ENCODE measurements at places on chromosomes 7 and 10.

GRCh38 chr10:72124381-72124780 is 36.0 kb upstream of the SPOCK2 start:
- DNase-seq = no peak

DNA sequence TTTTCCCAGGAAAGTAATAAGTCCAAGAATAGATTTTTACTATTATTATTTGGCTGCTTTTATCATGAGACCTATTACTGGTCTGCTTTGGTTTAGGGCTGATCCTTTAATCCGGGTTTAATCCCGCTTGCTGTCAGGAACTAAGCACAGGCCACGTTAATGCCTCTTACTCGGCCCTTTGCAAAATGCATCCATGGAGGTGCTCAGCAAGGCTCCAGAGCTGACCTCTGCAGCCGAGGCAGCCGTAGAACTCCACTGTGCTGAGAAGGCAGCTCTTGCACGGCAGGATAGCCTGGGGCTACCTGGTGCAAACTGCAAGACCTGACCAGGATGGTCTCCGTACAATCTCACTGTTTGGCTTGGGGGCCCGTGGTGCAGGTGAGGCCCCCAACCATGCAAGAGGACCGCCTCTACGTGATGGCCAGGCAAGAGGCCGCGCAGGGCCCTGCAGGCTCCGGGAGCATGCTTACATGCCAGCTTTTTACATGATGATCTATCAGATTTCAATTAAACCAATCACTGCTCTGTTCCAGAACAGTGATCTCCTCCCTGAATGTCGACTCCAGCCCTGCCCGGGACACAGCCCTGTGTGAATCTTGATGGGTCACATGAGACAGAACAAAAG is 10.4 kb upstream of the CALML3 start:
- no peak for DNase-seq

DNA sequence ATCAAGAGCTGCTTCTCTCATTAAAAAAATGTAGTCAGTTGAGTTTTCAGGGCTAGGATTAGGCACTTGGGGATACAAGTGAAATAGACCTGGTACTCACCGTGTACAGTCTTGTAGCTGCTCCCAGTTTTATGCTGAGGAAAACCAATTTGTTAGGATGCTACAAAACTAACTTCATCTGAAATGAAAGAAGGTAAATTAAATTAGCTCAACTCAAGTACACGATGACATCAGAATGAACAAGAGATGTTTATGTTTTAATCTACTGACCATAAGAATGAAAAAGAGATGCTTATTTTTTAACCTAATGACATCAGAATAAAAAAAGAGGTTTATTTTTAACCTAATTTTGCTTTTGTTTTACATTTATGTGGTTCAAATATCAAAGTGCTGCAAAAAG is 73.7 kb downstream of the AP3M1 start:
- no peak for DNase-seq

DNA sequence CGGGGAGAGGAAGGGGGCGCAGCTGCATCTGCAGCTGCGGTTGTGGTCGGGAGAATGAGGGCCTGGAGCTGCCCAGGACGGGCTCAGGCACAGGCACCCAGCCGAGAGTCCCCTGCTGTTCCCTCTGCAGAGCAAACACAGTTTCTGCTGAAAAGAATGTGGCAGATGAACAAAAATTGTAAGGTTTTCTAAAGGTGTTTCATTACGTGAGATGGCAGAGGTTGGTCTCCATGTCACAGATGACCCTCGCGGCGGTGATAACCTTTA is 456.2 kb downstream of the DNAJB6 start:
- DNase-seq = no peak

GRCh38 chr10:128982616-128982915 is 484.5 kb upstream of the MGMT start:
- no peak for DNase-seq

DNA sequence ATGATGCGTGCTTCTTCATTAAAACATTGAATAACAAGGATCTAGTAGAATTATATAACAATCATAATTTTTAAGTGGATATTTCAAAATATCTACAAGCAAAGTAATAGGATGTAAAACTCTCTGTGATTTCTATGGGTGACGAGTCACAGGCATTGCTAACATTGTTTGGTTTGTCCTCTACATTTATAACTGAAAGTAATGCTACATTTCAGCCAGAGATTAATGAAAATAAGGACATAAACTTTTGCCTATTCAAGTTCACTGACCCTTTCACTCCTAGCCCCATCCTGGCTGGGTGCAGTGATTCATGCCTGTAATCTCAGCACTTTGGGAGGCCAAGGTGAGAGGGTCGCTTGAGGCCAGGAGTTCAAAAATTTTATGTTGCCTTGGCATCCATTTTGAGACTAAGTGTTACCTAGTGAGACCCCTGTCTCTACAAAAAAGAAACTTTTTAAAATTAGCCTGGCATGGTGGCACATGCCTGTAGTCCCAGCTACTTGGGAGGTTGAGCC is 38.4 kb upstream of the HSPA12A start:
- DNase-seq = no peak

GRCh38 chr7:80722616-80723195 is 84.3 kb downstream of the CD36 start:
- DNase-seq = no peak

DNA sequence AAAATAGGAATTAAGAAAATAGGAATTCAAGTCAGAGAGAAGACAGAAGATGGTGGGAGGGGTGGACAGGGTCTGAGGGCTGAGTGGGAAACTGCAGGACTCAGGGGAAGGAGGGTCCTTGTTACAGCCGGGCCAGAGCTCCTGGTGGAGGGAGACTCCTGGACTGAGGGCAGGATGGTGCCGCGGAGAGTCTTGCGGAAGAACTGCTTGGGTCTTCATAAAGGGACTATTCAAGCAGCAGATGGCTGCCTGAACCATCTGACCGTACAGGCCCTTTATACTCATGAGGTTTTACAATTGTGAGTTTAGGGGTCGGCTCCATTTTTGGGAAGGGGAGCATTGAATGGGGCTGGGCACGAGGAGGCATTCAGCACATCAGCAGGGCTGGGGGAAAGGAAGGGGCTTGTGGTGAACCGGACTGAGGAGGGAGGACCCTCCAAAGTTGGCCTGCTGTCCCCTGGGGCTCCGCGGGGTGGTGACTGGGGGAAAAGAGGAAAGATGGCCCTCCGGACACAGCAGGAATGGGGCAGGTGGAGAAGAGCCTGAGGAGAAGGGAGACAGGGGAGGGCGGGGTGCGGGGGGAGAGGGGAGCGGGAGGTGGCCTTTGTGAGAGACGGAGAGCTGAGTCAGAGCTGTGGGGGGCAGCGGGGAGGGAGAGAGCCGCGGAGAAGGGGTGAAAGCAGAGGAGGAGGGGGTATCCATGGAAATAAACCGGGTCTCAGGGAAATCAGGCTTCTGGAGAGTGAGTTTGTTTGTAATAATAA is 1.5 kb downstream of the FAM131B start:
- no peak for DNase-seq

GRCh38 chr7:148041156-148041555 is 549.4 kb upstream of the C7orf33 start:
- no peak for DNase-seq

GRCh38 chr7:113715981-113716856 is 202.6 kb downstream of the PPP1R3A start:
- no peak for DNase-seq

DNA sequence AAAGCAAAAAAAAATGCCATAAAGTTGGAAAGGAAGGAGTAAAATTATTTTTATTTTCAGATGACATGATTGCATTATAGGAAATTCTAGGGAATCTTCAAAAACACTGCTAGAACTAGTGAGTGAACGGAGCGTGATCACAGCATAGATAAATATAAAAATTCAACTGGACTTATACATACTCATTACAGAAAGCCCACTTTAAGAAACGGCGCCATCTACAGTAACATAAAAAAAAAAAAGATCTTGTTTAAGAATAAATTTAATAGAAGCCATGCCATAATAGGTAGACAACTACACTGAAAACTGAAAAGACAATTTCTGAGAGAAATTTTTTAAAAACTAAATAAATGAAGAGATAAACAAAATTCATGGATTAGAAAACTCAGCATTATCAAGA is 623.1 kb upstream of the MGMT start:
- no peak for DNase-seq

- no peak for DNase-seq
These were observed 13.0 kb upstream of the TRPV6 start for GRCh38 chr7:142898377-142899170.

DNA sequence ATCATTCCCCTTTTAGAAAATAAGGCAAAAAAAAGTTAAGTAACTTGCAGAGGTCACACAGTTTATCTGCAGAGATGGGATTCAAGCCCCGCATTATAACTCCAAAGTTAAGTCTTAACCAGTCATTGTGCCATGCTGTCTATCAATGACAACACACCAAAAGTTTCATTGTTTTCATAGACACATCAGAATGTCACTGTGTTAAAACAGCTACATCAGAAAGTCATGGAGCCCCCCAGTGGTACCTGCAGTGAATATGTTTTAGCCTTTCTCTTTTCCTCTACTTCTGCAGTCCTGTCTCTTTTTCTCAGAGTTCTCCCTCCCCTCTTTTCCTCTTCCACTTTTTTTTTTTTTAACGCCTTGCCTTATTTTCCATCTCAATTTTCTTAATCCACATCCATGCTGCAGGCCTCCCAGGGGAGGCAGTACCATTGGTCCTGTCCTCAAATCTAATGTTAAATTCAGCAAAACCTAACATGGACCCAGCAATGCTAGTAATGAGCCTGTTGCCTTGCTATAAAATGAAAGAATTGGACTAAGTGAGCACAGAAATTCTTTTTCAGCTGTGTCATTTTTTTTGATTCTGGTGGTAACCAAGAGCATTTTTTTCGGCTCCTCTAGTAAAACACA is 3.8 kb upstream of the NRCAM start:
- DNase-seq = peak; percentile 49

- DNase-seq = no peak
These were observed 112.5 kb downstream of the EGFR start for GRCh38 chr7:55131142-55131929.

DNA sequence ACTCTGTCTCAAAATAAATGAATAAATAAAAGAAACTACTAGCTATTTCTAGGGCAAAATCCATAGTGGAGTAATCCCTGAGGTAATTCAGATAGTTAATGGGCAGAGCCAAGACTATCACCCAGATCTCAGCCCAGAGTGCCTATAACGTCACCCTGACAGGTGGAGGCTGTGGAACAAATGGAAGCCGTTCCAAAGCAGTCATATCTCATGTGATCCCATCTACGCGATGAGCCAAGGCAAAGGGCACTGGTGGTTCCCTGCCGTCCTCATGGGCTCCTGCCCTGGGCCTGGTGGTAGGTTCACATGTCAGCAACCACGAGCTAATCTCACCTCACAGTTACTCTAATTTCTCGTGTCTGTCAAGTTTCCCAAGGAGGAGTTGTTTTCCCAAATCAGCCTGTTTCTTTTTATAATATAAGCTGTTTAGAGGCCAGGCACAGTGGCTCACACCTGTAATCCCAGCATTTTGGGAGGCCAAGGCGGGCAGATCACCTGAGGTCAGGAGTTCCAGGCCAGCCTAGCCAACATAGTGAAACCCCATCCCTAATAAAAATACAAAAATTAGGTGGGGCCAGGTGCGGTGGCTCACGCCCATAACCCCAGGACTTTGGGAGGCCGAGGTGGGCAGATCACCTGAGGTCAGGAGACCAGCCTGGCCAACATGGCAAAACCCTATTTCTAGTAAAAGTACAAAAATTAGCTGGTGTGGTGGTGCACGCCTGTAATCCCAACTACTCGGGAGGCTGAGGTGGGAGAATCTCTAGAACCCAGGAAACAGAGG is 22.5 kb upstream of the ASCC1 start:
- DNase-seq = no peak

DNA sequence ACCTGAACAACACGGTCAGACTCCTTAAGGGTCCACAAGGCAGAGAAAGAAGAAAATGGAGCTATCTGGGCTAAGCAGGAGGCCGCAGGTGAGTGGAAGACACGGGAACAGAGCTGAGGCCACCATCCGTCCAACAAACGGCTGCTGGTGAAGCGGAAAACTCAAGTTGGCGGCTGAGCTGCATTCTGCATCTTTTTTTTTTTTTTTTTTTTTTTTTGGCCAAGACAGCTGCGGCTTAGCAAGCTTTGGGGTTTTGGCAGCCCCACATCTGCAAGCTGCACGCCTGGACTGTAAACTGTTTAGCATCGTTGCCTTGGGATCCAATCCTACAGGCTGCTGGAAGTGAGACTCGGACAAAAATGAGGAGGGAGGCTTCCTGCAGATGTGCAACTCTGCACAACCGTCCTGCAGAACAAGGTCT is 37.4 kb downstream of the RGS10 start:
- no peak for DNase-seq

GRCh38 chr7:143240291-143241168 is 18.7 kb downstream of the TAS2R40 start:
- peak; percentile 84 for DNase-seq

DNA sequence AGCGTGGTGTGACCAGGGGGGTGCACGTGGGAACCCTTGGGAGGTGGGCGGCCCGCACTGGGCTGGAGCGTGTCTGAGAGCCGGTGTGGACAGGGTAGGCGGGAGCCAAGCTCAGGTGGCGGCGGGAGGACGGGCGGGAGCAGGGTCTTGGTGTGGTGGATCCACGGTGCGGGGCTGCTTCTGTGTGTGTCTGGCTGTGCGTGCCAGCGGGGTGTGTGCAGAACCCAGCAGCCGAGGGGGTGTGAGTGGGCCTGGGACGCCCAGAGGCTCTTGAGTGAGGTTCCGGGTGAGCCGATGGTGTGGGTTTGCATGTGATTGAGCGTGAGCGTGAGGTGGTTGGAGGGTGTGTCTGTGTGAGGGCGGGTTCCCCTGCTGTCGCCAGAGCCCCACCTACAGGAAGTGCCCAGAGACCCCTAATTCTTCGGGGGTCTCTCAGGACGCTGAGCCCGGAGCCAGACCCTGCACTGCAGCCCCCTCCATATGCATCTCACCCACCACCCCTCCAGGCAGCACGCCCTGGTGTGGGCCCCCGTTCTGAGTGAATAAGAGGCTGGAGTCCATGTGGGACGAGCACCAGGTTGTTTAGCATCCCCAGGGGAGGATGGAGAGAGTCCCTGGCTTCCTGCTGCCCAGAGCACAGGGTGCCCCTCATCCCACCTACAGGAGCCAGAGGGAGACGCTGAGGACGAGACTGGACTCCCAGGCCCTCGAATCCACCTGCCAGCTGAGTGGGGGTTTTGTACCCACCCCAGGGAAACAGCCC is 78.2 kb downstream of the ELFN1 start:
- no peak for DNase-seq

GRCh38 chr7:106329971-106330733 is 45.4 kb upstream of the NAMPT start:
- DNase-seq = no peak

- DNase-seq = no peak
These were observed 632.5 kb upstream of the NRP1 start for GRCh38 chr10:33966946-33967345.

- DNase-seq = no peak
These were observed 365.1 kb downstream of the GRID1 start for GRCh38 chr10:86001521-86001920.

DNA sequence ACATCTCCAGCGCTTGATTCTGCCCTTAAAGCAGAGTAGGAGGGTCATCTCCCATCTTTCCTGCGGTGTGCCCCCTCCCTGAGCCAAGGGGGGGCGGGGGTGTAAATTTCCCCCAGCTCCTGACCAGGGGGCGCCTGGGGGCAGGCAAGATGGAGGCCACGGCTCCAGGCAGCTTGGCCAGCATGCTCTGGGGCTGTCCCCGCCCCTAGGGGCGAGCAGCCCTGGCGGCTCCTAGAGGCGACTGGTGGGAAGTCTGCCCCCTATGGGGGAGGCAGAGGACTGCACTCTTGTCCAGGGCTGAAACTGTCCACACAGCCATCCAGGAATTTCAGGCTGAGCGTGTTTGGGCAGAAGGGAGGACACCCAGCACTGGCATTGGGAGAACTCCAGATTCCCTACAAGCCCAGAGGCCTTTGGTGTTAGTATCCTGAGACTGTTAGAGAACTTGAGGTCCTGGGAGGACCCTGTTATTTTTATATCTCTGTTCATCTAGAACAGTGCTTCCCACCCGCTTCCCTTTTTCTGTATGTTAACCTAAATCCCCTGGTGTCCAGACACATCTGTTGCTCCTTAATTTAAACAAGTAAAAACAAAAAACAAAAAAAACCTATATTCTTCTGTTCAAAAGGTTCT is 4.6 kb downstream of the STRA8 start:
- peak; percentile 17 for DNase-seq

Measured in GM12865 (cell line).